ENCODE measurements at places on chromosomes 3 and 15. TPM values are rescaled to one million over a fixed set of nuclear protein-coding genes. Genes with fewer than 3 reads are reported as not detected.

- DNase-seq = no peak
Measured at GRCh38 chr3:107825556-107825955, 265.3 kb downstream of the CD47 start.

Gene GABRR3
- not detected for total RNA-seq

DNA sequence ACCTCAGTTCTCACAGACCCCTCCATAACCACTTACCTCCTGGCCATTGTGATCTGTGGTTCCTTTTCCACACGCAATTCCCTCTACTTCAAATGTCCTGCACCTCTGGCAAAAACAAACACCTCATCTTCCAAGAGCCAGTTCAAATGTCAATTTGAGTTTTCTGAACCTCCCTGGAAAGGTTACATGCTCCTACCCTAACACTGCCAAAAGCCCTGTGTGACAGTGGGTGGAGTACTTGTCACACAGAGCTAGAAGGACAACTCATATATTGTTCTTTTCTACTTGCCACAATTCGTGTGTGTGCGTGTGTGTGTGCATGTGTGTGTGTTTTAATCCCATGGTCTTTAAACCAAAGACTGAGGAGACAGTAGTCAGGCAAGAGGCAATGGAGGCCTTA is 331.8 kb upstream of the ARHGEF26 start:
- no peak for DNase-seq

DNA sequence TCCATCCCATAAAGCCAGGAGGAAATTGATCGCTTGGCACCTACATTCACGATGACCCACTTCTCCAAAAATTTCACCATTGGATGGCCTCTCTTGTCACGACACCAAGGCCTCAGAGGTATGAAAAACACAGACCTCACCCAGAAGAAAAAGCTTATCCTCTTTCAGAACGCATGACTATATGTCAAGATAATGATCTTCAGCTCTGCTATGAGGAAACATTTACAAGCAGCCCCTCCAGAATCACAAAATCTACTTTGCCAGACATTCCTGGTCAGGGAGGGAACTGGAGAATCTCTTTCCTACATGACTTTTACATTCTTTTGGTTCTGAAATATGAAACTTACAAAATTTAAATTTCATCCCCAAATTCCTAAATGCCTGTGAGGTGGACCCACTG is 122.7 kb downstream of the WNT5A start:
- DNase-seq = no peak

DNA sequence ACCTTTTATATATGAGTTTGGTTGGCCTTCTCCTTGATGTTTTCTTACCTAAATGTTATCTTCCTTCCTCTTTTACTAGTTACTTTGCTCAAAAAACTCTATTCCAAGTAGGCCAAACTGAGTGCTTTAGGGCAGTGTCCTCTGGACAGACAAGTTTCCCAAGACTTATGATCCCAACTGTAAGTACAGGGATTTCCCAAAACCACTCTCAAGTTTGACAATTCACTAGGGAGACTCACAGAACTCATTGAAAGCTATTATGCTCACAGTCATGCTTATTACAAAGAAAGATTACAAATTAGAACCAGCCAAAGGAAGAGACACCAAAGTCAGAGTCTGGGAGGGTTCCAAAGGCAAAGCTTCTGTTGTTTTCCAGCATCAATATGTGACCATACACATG is 534.2 kb upstream of the ALCAM start:
- no peak for DNase-seq

GRCh38 chr3:188671971-188672370 is 499.8 kb upstream of the TPRG1 start:
- DNase-seq = no peak

Gene ATP13A5
- total RNA-seq = not detected

- peak; percentile 29 for DNase-seq
Measured at GRCh38 chr15:68278595-68279405, 1.3 kb downstream of the FEM1B start.

- DNase-seq = no peak
Measured at GRCh38 chr3:62571916-62572315, 198.6 kb upstream of the FEZF2 start.

Gene KNG1
- total RNA-seq = not detected

Gene DUOXA2
- not detected for total RNA-seq

DNA sequence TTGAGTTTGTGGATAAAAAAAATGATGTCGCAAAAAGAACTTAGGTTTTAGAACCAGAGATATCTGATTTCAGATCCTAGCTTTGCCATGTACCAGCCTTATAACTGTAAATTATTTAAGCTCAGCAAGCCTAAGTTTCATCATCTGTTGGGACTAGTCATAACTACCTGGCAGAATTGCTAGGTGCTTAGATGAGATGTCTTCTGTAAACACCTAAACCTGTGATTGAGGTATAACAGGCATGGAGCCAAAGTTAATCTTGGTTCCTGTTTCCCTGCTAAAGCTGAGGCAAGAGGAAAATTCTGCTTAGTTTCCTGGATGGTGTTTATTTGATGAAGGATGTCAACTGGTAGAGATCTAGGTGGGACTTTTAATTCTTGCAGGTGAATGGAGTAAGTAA is 331.3 kb upstream of the RBMS3 start:
- DNase-seq = no peak

Gene NPTN
- total RNA-seq = 36.6 TPM

- DNase-seq = peak; percentile 65
Measured at GRCh38 chr15:31867536-31868442, 162.5 kb upstream of the CHRNA7 start.

Gene LRRK1
- 219 TPM for total RNA-seq

All from OCI-LY7 (cell line).